Progenitor cell of endocrine pancreas (in vitro differentiated cells): ENCODE measurements at places on chromosomes 4 and X. TPM values are rescaled to one million over a fixed set of nuclear protein-coding genes. Genes with fewer than 3 reads are reported as not detected.

DNA sequence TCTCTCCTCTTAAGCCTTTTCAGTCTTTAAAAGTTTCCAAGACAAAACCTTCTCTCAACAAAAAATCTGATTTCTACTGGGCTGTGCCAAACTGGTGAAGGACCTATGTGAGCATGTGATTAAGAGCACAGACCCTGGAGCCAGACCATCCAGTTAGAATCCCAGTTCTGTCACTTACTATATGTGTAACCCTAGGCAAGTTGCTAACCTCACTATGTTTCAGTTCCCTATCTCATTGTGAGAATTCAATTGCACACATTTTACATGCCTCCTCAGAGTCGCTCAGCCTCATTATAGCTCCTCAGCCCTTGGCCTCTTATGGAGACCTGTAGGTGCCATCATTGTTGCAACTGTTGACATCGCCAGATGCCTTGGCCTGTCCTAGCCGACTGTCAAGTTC is 54.1 kb upstream of the VEGFD start:
- DNase-seq: no peak
- peaks cover 10% of the 10 kb centered on the region for H3K27me3 ChIP-seq
- peaks cover 1% of the 10 kb centered on the region for H3K36me3 ChIP-seq
- H3K4me1 ChIP-seq: peaks cover 7% of the 10 kb centered on the region
- no peak overlapping the region for H3K27ac ChIP-seq

GRCh38 chr4:39528061-39528465 is 824 bp upstream of the UGDH start:
- peak overlapping the region; percentile 99 for H3K4me3 ChIP-seq
- H3K36me3 ChIP-seq: peaks cover 44% of the 10 kb centered on the region
- H3K27ac ChIP-seq: peak overlapping the region; percentile 95
- H3K27me3 ChIP-seq: no peaks in the 10 kb centered on the region
- no peak for DNase-seq
- H3K4me1 ChIP-seq: peaks cover 18% of the 10 kb centered on the region

- peak; percentile 35 for DNase-seq
- no peaks in the 10 kb centered on the region for H3K27me3 ChIP-seq
- peaks cover 3% of the 10 kb centered on the region for H3K36me3 ChIP-seq
- peaks cover 16% of the 10 kb centered on the region for H3K4me1 ChIP-seq
- peak overlapping the region; percentile 89 for H3K4me3 ChIP-seq
These were observed 774 bp downstream of the FAM193A start for GRCh38 chr4:2537011-2537830.

Gene EVC2
- total RNA-seq: 14.1 and 14.4 TPM in 2 replicates

- H3K27me3 ChIP-seq: no peaks in the 10 kb centered on the region
- no peak overlapping the region for H3K27ac ChIP-seq
- no peaks in the 10 kb centered on the region for H3K36me3 ChIP-seq
These were observed 277.1 kb downstream of the KLHL13 start for GRCh38 chrX:117839544-117839943.

Gene DCAF4L1
- total RNA-seq: 0.17 and 0.20 TPM in 2 replicates

Gene SHISA3
- 0.14 and 0.40 TPM in 2 replicates for total RNA-seq

- no peaks in the 10 kb centered on the region for H3K4me1 ChIP-seq
- H3K27ac ChIP-seq: no peak overlapping the region
- H3K36me3 ChIP-seq: peaks cover 1% of the 10 kb centered on the region
- no peak overlapping the region for H3K4me3 ChIP-seq
- DNase-seq: no peak
These were observed 320.1 kb downstream of the CFAP299 start for GRCh38 chr4:80655662-80656061.

Gene NLRP2B
- not detected in 2 replicates for total RNA-seq

Gene POU4F2
- 0.17 and 0.31 TPM in 2 replicates for total RNA-seq

DNA sequence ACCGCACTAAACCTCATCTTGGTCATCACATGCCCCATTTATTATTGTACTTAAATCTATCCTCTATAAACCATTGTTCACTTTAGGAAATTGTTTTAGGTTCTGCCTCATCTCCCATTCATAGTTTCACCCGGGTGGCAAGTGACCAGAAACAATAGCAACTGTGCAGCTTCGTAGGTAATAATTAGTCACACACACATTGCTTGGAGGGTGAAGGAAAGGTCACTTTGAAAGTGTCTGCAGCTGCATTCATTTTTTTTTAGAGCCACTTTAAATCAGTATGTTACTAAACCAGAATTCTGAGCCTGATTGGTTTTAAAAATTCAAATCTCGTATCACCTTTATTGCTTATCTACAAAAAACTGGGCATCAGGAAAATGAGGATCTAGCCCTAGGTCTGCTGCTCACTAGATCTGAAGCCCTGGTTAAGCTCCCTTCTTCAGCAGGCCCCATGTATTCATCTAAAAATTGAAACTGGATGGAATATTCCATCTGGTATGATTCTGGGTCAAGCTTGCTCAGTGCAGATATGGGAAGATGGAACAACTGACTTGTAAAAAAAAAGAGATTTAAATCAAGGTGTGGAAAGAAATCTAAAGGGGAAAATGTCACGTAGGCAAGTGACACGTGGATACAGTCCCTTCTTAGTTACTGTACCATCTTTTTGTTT is 62.4 kb downstream of the LIMCH1 start:
- no peaks in the 10 kb centered on the region for H3K36me3 ChIP-seq
- peaks cover 37% of the 10 kb centered on the region for H3K4me1 ChIP-seq
- DNase-seq: no peak
- H3K27ac ChIP-seq: peak overlapping the region; percentile 89

GRCh38 chrX:31521941-31522340 is 450.1 kb upstream of the FTHL17 start:
- no peak overlapping the region for H3K4me3 ChIP-seq
- no peaks in the 10 kb centered on the region for H3K27me3 ChIP-seq
- H3K4me1 ChIP-seq: peaks cover 14% of the 10 kb centered on the region
- no peak overlapping the region for H3K27ac ChIP-seq

GRCh38 chrX:109707319-109707718 is 25.7 kb downstream of the ACSL4 start:
- peaks cover 5% of the 10 kb centered on the region for H3K4me1 ChIP-seq
- H3K27ac ChIP-seq: no peak overlapping the region
- no peak for DNase-seq
- H3K27me3 ChIP-seq: no peaks in the 10 kb centered on the region
- no peaks in the 10 kb centered on the region for H3K36me3 ChIP-seq

Gene SPANXN3
- total RNA-seq: not detected in 2 replicates

- DNase-seq: no peak
- no peak overlapping the region for H3K4me3 ChIP-seq
- H3K27ac ChIP-seq: peak overlapping the region; percentile 68
- H3K4me1 ChIP-seq: peaks cover 32% of the 10 kb centered on the region
- H3K27me3 ChIP-seq: no peaks in the 10 kb centered on the region
- no peaks in the 10 kb centered on the region for H3K36me3 ChIP-seq
These were observed 13.0 kb downstream of the RGS12 start for GRCh38 chr4:3305610-3306371.

DNA sequence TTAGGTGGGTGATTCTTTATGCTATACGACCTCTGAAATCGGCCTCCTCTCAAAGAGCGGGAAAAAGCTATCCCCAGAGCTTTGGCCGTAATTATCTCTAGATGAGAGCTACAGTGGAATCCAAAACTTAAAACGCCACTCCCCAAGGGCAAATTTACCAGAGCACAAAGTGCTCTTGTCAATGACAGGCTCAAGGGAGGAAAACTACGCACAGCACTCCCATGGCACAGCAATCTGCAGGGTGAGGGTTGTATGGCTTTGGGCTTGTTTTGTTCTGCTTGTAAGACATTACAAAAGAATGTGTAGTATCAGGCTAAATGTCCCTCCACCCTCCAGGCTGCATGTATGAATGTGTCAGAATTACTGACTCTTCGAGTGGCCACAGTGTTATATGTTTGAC is 44.0 kb downstream of the ARHGEF6 start:
- H3K4me1 ChIP-seq: no peaks in the 10 kb centered on the region
- DNase-seq: no peak
- H3K27me3 ChIP-seq: no peaks in the 10 kb centered on the region
- no peak overlapping the region for H3K4me3 ChIP-seq
- no peak overlapping the region for H3K27ac ChIP-seq
- no peaks in the 10 kb centered on the region for H3K36me3 ChIP-seq

DNA sequence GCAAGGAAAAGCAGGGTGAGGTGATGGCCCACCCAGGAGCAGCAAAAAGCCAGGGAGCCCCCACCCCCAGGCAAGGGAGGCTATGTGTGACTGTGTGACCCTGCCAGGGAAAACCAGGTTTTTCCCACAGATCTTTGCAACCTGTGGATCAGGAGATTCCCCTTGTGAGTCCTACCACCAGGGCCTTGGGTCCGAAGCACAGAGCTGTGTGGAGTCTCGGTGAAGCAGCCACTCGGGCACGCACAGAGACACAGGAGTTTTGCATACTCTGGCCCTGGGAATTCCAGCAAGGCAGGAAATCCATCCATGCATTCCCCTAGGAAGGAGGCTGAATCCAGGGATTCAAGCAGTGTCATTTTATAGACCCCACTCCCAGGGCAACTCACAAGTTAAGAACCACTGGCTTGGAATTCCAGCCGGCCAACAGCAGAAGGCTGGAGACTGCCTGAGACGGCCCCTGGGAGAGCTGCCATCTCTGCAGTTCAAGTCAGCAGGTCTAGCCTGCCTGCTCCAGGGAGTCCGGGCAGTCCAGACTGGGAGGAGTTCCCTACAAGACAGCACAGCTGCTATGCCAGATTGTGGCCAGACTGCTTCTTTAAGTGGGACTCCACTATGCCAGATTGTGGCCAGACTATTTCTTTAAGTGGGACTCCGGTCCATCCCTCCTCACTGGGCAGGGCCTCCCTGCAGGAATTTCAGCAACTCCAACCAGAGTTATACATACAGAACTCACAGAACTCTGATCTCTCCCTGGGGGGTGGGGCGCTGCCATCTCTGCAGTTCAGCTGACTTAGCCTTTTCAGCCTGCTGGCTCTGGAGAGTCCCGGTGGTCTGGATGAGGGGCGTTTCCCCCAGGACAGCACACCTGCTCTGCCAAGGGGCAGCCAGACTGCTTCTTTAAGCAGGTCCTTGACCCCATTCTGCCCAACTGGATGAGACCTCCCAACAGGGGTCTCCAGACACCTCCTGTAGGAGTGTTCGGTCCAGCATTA is 85.1 kb upstream of the ADAD1 start:
- H3K36me3 ChIP-seq: peaks cover 38% of the 10 kb centered on the region
- no peaks in the 10 kb centered on the region for H3K4me1 ChIP-seq
- no peaks in the 10 kb centered on the region for H3K27me3 ChIP-seq

DNA sequence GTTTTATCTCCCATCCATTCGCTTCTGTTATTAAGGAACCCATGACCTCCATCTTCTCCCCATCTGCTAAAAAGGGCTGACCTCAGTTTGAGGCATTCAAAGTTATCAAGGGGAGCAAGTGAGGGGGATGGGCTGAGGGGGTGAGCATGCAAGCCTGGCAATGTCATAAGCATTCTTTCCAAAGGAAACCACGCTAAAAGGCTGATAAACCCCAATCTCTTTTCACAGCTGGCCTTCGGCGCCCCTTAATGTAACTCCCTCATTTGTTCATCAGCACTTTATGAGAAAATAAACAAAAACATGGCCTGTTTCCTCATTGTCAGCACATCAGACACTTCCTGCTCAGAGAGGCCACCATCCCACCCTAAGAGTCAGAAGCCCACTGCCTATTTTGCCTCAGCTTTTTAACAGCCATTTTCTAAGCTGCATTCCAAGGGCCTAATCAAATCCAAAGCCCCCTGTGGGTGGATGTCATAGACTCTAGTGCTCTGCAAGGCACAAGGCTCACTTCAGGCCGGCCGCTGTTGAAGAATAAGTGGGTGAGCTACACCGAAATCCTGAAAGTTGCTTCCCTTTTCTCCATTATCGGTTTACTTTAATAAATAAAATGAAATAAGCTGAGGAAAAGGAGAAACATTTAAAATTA is 92.0 kb upstream of the SRD5A3 start:
- DNase-seq: no peak
- no peaks in the 10 kb centered on the region for H3K27me3 ChIP-seq
- H3K4me1 ChIP-seq: no peaks in the 10 kb centered on the region
- no peak overlapping the region for H3K4me3 ChIP-seq

GRCh38 chrX:116317409-116317808 is 119.0 kb upstream of the SLC6A14 start:
- no peaks in the 10 kb centered on the region for H3K4me1 ChIP-seq
- no peak for DNase-seq
- no peaks in the 10 kb centered on the region for H3K36me3 ChIP-seq
- no peak overlapping the region for H3K27ac ChIP-seq
- no peak overlapping the region for H3K4me3 ChIP-seq

DNA sequence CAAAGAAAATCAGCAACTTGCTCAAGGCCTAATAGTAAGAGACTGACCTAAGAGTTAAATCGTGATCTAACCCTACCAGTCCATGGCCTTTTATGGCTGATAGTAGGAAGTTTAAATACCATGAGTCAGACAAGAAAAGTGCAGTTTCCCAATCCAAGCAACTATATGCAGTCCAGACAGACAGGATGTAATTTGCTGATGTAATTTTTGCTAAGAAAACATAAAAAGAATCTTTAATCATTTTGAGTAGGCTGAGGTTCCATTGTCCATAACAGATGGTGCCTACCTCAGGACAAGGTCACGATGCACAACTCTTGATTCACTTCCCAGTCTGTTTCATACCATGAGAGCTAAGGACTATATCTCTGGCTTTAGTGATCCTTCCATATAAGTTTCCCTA is 317.5 kb upstream of the GRIA3 start:
- H3K27ac ChIP-seq: no peak overlapping the region
- H3K4me1 ChIP-seq: no peaks in the 10 kb centered on the region
- H3K4me3 ChIP-seq: no peak overlapping the region
- no peaks in the 10 kb centered on the region for H3K27me3 ChIP-seq
- no peaks in the 10 kb centered on the region for H3K36me3 ChIP-seq

DNA sequence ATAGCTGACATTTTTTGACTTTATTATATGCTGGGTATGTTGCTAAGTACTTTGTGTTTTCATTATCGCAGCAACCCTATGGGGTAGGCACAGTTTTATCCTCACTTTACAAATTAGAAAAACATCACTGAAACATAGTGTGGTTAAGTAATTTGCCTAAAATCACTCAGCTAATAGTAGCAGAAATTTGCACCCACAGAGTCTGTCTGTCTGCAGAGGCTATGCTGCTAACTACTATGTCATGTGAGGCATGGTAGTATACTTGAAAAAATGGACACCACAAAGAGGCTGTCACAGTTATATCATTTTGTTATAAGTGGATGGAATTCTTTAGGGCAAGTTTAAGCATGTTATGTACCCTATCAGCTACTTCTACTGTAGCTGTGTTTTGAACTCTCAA is 69.0 kb downstream of the STAG2 start:
- no peak overlapping the region for H3K27ac ChIP-seq
- H3K27me3 ChIP-seq: no peaks in the 10 kb centered on the region
- H3K4me3 ChIP-seq: no peak overlapping the region
- H3K4me1 ChIP-seq: peaks cover 4% of the 10 kb centered on the region
- no peak for DNase-seq
